Suppressor macrophage treated with lipopolysaccharide for 4 hours (primary cell): ENCODE measurements at places on chromosomes 3 and 15.

GRCh38 chr3:171458071-171458863, 1.9 kb downstream of the TNIK start:
- peak; percentile 9 for DNase-seq

- no peak for DNase-seq
Measured at GRCh38 chr15:74505837-74506514, 35.0 kb upstream of the ARID3B start.

- no peak for DNase-seq
Measured at GRCh38 chr3:47685037-47685436, 96.7 kb downstream of the SMARCC1 start.

GRCh38 chr15:39171944-39172368, 408.9 kb upstream of the THBS1 start:
- peak; percentile 81 for DNase-seq

GRCh38 chr3:127953091-127954035, 38.3 kb downstream of the KBTBD12 start:
- peak; percentile 8 for DNase-seq

DNA sequence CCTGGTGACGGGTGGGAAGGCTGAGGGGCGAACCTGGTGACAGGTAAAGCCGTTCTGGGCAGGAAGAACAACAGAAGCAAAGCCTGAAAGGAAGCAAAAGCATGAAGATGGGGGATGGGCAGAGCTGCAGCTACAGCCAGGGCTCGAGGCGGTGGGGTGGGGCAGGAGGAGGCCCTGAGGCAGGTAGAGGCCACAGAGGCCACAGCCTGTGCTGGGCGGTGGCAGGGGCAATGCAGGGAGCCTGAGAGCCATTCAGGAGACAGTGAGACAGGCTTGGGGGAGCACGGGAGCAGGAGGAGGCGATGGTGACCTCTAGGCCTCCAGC, 8.2 kb downstream of the PCSK6 start:
- no peak for DNase-seq

DNA sequence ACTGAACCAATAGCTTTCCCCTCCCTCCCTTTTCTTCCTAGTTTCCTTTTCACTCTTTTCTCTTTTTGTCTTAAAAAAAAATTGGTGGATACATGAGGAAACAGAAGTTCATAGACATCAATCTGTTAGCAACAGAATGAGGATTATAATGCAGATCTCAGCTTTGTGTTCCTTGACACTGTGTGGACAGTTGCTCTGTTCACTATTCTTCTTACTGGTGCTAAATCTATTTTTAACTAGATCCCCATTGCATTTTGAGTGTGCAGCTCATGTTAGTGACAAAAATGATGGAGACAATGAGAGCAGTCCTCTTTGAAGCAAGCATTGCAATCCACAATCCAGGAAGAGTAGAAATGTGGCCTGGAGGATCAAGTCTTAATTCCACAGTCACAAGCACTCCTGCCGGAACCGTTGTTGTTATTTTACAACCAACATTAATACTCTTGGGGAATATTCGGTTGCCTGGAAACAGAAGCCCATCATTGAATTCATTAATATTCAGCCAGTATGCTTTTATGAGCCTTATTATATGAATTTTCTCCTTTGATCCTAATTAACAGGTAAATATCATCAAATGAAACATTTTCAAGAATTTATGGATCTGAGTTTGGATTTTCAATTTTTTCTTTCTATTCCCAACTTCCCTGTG, 1016.8 kb downstream of the NTRK3 start:
- no peak for DNase-seq

- no peak for DNase-seq
Measured at GRCh38 chr15:91368611-91369010, 268.6 kb downstream of the SV2B start.

GRCh38 chr15:69696946-69697345, 244.3 kb downstream of the RPLP1 start:
- no peak for DNase-seq

DNA sequence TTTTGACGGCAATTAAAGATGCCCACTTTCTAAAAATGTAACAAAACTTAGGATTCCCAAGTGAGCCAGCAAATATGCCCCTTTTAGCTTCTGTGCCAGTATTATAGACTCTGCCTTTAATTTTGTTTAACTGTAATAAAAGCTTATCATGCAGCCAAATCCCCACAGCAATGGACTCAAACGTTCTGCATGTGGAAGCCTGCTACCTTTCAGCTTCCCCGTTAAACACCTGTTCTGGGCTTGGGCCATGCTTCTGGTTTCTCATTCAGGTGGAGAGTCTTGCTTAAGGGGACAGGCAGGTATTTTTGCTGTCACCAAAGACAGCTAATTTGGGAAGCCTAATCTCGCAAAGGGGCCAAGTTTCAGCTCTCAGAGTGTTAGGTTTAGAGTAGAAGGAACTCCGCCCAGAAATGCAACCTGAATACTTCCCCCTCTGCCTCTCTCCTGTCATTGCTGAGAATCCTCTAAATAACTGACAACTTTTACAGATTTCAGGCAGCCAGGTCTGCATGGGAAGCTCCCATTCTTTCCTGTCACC, 399.4 kb upstream of the ATP11B start:
- no peak for DNase-seq

DNA sequence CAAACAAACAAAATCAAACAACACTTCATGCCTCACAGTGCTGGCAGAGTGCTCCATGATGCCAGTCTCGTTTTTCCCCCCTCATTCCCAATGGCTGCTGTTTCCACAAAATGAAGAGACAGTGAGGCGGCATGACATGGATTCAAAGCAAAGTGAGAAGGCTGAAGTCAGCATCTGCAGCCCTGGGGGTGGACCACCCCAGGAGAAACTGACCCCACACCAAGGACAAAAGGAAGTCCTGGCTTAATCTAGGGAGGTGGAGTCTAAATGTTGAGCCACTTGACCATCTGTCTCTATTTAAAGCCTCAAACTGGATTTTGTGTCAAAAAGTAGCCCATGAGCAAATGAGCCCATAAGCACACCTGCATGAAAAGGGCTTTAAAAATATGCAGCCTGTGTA, 151.2 kb upstream of the RORA start:
- DNase-seq: no peak

GRCh38 chr3:20105513-20106280, 65.5 kb downstream of the KAT2B start:
- DNase-seq: no peak

GRCh38 chr3:141452045-141452444, 34.8 kb upstream of the RASA2 start:
- DNase-seq: peak; percentile 76

- DNase-seq: no peak
Measured at GRCh38 chr3:184110316-184110725, 13.5 kb downstream of the HTR3E start.

DNA sequence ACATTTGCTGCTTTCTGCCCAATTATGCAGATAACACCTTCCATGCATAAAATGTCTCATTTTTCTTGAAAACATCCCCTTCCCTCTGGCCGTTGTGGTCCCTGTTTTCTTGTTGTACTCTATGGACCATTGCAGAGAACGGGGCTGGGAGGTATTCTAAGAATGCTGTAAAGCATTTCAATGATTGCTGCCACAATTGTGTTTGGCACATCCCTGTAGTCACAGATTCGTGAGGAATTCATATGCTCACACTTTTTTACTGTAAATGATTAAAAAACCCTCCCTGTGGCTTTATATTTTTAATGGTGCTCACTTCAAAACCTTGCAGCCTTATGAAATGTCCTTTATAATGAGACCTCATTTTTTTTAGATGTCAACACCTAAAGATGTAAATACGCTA, 207.2 kb upstream of the GBE1 start:
- no peak for DNase-seq

- no peak for DNase-seq
Measured at GRCh38 chr15:67911727-67912126, 71.9 kb upstream of the RNU6-1 start.

- DNase-seq: no peak
Measured at GRCh38 chr3:169242708-169243513, 420.6 kb downstream of the MECOM start.

DNA sequence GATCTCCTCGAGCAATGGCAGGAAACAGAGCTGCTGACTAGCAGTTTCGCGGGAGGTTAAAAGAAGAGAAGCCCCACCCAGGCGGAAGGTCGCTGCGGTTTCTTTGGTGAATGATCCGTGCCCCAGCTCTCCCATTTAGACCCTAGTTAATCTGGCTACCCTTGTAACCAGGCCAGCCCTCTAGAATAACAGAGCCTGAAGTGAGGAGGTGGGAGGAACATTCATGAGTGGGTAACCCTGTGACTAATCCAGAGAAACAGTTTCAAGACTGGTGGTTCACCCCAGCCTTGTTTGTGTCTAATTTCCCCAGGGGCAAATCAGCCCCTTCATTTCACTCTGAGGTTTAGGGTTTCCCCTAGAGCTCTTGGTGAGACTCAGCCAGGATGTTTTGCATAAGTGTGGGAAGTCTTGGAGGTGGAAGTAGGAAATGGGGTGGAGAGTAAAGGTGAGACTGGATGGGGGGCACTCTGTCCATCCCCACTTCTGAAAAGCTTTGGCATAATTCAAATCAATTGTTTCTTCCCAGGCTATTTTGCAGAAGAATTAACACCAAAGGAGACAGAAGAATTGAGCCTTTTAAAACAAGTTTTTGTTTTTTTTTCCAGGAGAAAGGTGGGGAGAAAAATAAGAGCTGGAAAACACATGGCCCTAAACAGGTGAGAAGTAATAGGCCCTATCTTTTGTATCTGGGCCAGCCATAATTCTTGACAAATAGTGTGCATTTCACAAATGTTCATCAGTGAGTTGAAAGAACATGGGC, 303.1 kb downstream of the RPLP1 start:
- peak; percentile 63 for DNase-seq
